ENCODE measurements at places on chromosomes 1 and 21.
A peak's percentile ranks its signal among the peaks of the same experiment; 100 is the strongest.

DNA sequence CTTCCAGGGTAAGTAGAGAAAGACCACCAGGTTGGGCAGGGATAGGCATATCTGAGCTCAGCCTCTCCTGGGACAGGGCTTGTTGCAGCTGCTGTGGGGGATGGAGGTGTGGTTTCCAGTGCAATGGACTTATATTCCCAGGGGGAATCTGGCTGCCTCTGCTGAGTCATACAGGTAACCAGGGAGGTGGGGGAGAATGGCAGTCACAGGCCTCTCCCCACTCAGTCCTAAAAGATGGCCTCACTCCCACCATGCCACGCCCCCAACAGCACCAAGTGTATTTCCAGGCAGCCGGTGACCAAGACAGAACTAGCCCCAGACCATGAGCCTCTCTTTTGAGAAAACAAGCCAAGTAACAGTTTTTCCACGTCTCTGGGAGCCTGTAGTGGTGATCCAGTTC is 1240.7 kb downstream of the BRINP3 start:
- no peak for DNase-seq

- no peak for DNase-seq
Measured at GRCh38 chr1:1975535-1975934, 28.1 kb downstream of the CFAP74 start.

- no peak for DNase-seq
Measured at GRCh38 chr21:45985471-45986315, 4.1 kb downstream of the COL6A1 start.

DNA sequence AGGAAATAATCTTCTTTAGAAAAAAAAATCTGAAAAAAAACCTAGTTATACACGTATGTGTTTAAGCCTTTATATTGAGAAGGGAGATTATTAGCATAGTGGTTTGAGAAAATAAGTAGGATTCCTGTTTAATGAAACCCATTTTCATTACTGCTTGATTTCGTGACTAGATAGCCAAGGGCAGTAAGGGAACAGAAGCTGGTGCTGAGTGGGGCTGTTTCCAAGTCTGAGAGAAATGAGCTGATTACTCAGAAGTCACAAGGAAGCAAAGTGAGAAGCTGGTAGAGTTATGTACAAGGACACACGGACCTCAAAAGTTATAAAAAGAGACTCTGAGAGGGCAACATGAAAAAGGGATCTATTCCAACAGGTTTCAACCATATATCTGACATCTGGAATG is 256.5 kb downstream of the TTLL7 start:
- no peak for DNase-seq

GRCh38 chr1:175206687-175207086 is 14.1 kb upstream of the KIAA0040 start:
- DNase-seq, result no peak

DNA sequence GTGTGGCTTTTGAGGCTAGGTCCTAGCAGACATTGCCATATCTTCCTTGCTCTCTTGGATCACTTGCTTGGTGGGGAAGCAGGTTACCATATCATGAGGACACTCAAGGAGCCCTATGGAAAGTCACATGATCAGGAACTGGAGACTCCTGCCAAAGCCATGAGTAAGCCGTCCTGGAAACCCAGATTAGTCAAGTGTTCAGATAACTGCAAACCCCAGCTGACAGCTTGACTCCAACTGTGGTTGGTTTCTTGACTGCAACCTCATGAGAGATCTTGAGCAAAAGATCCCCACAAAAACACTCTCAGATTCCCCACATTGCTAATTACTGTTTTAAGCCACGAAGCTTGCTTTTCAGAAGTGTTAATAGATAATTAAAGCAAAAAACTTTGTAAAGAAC is 58.6 kb downstream of the CACNA1E start:
- DNase-seq, result no peak

DNA sequence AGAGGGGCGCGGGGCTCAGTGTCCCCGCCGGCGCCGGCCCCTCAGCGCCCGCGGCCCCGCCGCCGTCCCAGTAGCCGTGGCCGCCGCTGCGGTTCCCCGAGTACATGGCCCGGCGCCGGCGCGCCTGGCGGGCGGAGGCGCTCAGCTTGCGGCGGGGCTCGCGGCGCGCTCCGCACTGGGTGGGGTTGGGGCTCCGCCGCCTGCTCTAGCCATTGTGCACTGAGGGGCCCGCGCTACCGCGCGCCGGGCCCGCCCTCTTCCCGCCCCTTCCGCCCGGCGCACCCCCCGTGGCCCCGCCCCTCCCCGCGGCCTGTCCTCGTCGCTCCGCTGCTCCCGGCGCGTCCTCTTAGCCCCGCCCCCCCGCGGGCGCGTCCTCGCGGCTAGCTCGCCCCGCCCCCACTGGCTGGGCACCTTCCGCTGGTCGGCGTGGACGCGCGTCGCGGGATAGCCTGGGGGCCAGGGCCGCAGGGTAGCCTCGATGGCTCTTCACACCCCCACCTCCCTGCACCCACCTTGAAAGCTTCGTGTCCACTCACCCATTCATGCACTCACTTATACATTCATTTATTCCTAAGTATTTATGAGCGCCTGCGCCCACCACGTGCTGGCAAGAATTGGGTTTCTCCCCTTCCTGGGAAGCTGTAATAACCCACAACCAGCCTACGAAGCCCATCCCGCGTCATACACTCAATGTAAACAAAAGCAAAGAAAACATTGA is at the start of the genes CHML and OPN3:
Gene CHML (minus strand): TSS at position 221 of the 718 bp plus-strand sequence. CDS start 4,603 bp downstream, outside the sequence.
Gene OPN3 (minus strand): TSS at position 221 of the 718 bp plus-strand sequence. CDS start 115 bp downstream, at position 106.
- peak; percentile 83 for DNase-seq

- no peak for DNase-seq
Measured at GRCh38 chr1:47441450-47442106, 3.7 kb downstream of the FOXD2 start.

DNA sequence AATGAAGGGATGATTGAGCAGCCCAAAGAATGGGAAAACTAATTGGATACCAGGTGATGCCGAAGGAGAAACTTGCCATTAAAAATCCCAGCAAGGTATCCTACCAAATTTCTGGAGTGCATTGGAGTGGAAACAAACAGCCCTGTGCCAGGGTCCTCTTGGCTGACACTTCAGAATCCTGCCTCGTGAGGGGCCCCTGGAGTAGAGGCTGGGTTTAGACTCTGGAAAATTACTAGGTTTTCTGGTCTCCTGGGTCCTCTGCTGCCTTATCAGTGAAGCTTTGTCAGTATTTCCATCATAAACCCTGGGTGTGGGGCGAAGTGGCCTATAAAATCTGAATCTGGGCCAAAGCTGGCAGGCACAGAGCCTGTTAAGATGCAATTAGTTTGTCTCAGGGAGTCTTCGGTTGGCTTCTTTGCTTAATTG is 289.2 kb upstream of the USP24 start:
- no peak for DNase-seq

DNA sequence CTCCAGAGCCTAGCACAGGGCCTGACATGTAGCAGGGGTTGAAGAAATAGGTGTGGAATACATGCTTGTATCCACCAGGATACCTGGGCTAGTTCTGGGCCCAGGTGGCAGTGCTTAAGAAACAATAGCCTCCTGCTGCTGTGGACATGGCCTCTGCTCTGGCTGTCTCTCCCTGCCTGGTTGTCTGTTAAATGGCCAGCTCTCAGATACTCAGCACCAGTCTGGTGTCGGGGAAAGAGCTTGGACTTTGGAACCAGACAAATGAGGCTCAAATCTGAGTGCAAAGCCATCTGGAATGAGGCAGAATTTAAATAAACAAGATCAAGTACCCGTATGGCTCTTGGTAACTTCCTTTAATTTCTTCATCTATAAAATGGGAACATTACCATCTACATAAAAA is 31.5 kb downstream of the SESN2 start:
- no peak for DNase-seq

GRCh38 chr21:44996501-44996921 is 56.7 kb downstream of the SLX9 start:
- no peak for DNase-seq

DNA sequence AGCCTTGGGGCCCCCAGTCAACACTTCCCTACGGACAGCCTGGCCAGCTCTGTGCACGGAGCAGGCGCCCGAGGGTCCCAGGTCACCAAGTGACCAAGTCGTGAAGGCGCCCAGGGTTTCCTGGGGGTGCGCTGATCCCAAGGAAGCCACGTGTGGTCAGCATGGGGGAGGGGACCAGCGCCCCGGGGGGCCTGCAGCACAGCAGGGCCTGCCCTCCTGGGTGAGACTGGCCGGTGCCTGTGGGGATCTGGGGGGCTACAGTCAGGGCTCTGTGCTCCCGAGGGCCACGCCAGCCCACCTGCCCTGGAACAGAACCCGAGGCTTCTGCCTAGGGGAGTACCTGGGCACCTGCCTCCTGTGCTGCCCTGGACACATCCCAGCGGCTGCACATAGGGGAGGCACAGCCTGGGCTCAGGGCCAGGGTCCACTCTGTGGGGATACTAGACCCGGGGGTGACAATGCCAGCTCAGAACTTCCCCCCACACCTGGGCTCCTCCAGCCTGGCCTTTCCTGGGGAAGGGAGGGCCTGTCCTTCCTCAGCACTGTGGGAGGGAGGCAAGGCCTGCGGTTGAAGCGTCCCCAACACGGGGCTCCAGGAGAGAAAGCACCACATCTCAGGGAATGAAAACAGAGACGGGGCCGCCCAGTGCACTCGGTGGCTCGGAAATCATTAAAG is 6.2 kb upstream of the POFUT2 start:
- no peak for DNase-seq

- DNase-seq, result peak; percentile 47
Measured at GRCh38 chr21:45152265-45152746, 77.9 kb downstream of the ADARB1 start.

- DNase-seq, result no peak
Measured at GRCh38 chr1:30691480-30691879, 31.9 kb downstream of the MATN1 start.

- DNase-seq, result no peak
Measured at GRCh38 chr1:20665726-20666125, 4.6 kb upstream of the DDOST start.

- no peak for DNase-seq
Measured at GRCh38 chr1:36842448-36842847, 191.9 kb downstream of the GRIK3 start.

DNA sequence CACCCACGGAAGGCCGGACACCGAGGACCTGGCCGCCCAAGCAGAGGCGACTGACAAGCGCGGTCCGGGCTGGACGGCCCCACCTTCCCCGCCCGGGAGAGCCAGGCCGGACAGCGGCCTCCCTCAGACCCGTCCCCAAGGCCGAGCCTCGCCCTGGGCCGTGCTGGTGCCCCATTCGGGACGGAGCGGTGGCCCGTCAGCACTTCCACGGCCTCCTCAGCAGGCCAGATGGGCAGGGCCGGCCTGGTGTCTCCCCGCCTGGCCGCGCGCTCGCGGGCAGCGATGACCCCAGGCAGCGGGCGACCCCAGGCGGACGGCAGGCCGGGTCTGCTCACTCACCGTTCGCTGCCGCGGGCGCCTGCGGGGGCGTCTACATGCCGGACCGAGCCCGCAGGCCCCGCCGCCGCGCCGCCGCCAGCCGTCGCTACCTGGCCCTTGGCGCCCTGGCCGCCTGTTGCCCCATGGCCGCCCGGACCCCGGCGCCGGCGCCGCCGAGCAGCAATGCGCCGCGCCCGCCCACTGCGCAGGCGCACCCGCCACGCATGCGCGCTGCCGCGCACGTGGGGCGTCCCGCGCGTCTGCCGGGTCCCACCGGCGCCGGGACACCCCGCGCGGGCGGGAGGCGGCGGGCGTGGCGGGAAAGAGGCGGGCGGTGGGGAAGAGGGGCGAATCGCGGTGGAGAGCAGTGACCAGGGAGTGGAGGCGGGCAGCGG is at the start of gene NADK:
Gene NADK (minus strand): TSS at position 521 of the 713 bp plus-strand sequence. CDS start 13,064 bp downstream, outside the sequence.
- DNase-seq, result peak; percentile 65

- no peak for DNase-seq
Measured at GRCh38 chr1:23977187-23977853, 2.8 kb downstream of the SRSF10 start.

DNA sequence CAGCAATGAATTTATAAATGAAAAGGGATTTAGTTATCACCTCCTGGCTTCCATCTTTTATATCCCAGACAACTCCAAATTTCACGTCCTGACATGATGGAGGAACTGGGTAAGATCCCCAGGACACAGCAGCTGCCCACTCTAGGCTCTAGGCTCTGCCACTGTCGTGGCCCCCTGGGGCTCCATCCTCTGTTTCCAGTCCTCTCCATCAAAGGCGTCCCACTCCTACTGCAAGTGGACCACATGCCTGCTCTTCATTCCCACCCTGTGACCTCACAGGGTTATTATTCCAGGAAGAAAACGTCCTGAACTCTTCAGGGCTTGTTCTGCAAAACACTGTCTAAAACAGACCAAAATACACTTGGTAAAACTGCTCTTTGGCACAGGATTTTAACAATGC is 11.9 kb downstream of the URB1 start:
- DNase-seq, result no peak

DNA sequence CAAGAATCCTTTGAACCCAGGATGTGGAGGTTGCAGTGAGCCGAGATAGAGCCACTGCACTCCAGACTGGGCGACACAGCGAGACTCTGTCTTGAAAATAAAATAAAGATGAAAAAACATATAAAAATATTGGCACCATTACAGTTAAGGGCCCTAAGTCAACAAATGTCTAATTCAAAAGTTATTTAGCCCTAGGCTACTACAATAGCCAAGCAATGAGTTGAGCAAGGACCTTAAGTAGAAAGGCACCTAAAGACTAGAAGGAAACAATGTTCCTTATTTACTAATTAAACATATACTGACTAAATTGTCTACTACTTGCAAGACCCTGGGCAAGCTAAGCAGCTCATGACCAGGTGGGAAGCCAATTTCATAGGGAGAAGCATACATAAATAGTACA is 4.1 kb downstream of the PIK3R3 start:
- DNase-seq, result no peak

DNA sequence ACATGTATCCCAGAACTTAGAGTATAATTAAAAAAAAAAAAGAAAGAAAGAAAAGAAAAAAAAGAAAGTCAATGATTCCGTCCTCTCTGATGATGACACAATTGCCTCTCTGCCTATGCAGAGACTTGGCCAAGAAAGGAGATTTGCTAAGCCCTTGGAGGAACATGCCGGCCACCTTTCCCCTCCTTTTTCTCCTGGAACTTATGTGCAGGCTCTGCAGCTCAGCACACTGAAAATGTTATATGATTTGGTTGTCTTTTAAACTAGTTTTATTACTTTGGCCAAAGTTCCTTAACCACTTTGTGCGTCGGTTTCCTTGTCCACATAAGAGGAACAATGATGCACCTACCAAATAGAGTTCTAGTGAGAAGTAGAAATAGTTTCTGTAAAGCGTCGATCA is 111.4 kb upstream of the ZNF644 start:
- no peak for DNase-seq

- no peak for DNase-seq
Measured at GRCh38 chr1:170970256-170970655, 34.9 kb downstream of the MROH9 start.
